HCT116 (cell line): ENCODE measurements at places on chromosomes 3 and 15.

GRCh38 chr3:40780925-40781406 is 256.2 kb downstream of the ZNF621 start:
- DNase-seq: no peak

GRCh38 chr3:34155666-34156065 is 357.2 kb downstream of the PDCD6IP start:
- no peak for DNase-seq

GRCh38 chr3:128343287-128344051 is 123.2 kb downstream of the DNAJB8 start:
- DNase-seq: no peak

DNA sequence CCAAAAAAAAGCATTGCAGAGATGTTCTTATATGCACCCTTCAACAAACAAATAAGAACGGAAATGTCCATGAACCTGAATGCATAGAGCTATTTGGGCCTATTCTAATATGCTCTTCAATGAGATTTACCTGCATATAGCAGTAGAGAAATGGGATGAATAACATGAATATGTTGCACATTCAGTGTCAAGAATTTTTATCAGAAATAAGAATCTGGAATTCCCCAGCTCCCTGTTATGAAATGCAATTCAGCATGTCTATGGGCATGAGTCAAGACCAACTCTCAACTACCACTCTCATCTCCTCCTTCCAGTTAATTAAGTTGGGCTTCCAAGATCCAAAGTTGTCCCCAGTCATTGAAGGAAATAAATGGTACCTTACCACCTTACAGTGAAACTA is 133.7 kb upstream of the ALCAM start:
- DNase-seq: no peak

DNA sequence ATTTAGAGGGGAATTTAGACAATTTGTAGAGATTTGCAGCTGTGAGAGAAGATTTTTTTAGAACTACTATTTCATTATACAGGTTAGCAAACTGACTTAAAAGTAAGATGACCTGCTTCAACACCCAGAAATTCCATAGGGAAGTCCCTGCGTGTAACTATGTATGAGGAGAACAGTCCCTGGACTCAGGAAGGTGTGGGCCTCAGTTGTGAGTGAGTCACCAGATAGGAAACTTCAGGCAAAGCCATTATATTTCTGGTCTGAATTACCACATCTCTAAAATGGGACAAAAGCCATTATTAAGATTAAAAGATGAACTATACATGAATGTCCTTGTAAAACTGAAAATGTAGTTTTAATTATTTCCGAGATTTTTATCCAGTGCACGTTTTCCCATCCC is 488.3 kb upstream of the GOLIM4 start:
- no peak for DNase-seq
